H9 (cell line): ENCODE measurements at places on chromosomes 3 and 15.

DNA sequence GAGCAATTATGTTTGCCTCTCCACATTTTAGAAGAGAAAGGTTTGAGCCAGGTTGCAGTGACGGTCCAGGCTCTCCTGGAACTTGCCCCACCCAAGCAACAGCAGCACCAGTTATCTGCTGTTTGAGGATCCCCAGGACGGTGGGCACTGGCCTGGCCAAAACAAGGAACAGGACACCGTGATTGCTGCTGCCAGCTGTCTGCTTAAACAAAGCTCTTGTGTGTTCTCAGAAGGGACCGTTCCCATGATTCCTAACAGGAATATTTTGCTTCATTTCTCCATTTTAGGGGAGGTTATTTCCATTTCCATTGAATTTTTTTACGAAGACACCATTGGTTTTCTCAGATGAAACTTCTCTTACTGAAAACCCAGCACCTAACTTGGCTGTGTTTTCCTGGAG, 66.4 kb upstream of the RPL35A start:
- DNase-seq, result no peak

DNA sequence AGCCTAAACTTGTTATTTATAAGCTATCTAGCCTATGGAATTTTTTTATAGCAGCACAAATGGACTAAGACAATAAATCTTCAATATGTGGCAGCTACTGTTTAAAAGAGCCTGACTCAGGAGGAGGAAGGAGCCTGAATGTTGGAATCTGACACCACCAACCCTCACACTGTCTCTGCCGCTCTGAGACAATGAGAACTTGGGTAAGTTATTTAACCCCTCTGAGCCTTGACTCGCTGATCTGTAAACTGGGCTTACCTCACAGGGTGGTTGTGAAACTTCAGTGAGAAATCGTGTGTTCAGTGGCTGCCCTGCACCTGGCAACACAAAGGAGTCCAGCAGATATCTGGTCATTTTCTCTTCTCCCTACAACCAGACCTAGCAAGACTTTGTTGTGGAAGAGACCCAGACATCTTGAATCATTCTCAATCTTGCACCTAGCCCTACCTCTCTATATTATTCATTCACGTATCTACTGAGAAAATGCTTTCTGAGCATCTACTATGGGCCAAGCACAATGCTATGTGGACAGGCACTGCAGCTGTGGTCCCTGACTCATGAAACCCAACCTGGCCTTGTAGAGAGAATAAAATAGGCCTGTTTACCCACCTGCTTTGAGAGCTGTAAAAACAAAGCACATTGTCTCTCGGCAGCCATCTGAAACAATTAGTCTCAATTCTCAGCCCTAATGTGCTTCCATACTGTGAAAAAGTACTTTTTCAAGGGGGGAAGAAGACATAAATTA, 81.9 kb upstream of the SLC25A36 start:
- no peak for DNase-seq

- DNase-seq, result no peak
These were observed 6.0 kb downstream of the CTSH start for GRCh38 chr15:78938658-78939488.

DNA sequence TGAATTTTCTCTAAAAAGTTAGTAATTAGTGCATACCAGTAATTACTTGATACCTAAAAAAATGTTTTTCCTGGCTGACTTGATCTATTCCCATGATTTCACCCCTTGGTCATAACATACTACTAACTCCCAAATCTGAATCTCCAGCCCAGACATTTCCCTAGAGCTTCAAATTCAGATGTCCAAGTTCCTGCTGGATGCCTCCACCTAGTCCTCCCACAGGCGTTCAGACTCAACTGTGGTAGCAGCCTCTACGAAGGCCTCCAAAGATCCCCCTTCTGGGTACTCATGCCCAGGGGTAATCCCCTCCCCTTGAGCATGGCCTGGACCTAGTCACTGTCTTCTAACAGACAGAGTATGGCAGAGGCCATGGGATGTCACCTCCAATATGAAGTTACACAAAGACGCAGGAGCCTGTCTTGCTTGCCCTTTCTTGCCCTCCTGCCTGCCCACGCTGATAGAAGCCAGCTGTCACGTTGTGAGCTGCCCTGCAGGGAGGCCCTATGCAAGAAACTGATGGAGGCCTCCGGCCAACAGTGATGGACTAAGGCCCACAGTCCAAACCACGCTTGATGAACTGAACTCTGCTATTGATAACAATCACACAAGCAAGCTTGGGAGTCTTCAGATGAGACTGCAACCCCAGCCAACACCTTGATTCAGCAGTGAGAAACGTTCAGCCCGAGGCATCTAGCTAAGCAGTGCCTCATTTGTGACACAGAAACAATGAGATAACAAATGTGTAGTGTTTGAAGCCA, 8.6 kb upstream of the FBN1 start:
- no peak for DNase-seq

GRCh38 chr3:172624999-172625398, 85.9 kb downstream of the NCEH1 start:
- no peak for DNase-seq

GRCh38 chr3:136332776-136333175, 82.6 kb downstream of the PCCB start:
- DNase-seq, result no peak

DNA sequence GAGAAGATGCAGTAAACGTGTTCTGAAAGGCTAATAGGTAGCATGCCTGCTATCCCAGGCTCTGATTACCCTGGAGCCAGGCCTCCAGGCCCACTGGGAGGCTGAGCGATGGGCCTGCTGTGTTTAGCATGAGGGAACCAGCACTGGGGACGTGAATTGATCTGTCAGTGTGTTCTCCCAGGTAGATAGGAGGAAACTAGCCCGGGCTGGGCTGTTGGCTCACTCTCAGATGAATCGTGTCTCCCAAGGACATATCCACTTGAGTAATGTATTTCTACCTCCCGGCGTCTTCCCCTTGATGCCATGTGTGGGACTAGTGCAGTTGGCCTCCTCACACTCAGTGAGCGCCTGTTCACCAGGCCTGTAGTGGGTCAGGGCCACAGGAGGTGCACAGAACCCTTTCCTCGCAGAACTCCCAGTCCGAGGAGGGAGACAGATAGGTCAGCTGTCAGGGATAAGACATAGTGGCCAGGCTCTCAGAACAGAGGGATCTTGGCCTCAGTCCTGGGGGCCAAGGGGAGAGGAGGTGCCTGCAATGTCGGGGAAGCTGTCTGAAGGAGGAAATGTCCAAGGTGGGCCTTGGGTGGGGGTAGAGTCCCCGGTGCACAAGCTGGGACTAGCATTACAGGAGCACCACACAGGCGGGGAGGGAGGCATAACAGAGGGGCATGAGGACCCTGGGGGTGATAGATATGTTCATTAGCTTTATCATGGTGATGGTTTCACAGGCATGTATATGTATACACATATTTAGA, 111.7 kb downstream of the DNAJB8 start:
- DNase-seq, result no peak

DNA sequence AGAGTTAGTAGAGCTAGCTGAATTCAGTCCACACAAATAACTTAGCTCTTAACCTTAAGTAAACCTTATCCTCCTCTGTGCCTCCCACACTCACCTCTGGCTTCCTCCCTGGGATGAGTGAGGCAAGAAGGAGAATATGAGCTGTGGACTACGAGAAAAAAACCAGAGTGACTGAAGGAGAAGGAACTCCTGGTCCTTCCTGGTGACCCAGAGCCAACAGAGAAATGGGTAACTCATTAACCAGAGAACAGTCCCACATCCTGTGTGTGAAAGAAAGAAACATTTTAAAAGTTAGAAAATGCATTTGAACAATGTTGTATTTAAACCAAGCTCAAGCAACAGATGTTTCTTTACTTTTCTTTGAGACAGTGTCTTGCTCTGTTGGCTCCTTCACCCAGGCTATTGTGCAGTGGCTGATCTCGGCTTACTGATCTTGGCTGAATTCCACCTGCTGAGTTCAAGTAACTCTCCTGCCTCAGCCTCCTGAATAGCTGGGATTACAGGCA, 27.5 kb upstream of the FAM81A start:
- no peak for DNase-seq

- DNase-seq, result no peak
These were observed 233.6 kb downstream of the WDR72 start for GRCh38 chr15:53525894-53526293.

- DNase-seq, result no peak
These were observed 25.7 kb downstream of the SPATA12 start for GRCh38 chr3:57086201-57086600.

- no peak for DNase-seq
These were observed at the start of gene UROC1 for GRCh38 chr3:126517291-126517951. Gene UROC1, minus strand, starts transcription at chr3:126517773. Its CDS starts 54 bp downstream, at chr3:126517719.

DNA sequence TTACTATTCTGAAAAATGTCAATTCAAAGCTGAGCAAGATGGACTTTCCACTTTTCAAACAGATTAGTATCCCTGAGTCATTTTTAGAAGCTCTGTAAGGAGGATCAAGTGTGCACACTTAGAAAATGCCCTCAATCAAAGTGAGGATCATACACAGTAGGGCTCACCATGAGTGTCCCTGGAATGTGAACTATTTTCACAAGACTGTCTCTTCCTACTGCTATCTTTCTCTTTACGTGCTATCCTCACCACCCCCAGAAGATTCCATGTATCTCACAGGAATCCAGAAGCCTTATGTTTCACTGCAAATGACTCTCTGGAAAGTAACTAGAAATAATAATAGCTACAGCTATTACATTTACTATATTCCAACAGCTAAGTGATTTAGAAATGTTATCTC, 349.9 kb upstream of the TGFBR2 start:
- no peak for DNase-seq

- DNase-seq, result no peak
These were observed 408.4 kb downstream of the PLOD2 start for GRCh38 chr3:145752576-145752975.

GRCh38 chr3:27452368-27453090, 31.7 kb downstream of the SLC4A7 start:
- no peak for DNase-seq

DNA sequence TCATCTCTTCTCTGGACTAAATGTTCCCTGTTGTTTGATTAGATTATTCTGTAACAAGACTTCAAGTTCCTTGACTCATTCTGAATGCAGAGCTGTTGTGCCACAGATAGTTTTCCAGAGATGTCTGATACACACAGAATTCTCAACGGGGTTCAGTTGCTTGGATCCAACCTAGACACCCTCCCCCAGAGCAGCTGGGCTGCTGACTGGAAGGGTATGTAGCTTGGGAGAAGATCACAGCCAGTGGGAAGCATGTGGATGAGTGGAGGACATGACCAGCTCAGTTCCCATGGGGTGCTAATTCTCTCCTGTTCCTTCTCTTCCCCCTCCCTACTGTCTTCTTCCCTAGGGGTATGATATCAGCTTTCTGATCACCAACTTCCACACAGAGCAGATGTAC, 6.6 kb upstream of the TTLL3 start:
- DNase-seq, result no peak

GRCh38 chr3:38588995-38589937, 60.2 kb downstream of the SCN5A start:
- DNase-seq, result peak; percentile 23

GRCh38 chr15:33044598-33044997, 149.9 kb downstream of the FMN1 start:
- DNase-seq, result no peak

GRCh38 chr3:63333815-63334214, 55.7 kb downstream of the SYNPR start:
- no peak for DNase-seq

DNA sequence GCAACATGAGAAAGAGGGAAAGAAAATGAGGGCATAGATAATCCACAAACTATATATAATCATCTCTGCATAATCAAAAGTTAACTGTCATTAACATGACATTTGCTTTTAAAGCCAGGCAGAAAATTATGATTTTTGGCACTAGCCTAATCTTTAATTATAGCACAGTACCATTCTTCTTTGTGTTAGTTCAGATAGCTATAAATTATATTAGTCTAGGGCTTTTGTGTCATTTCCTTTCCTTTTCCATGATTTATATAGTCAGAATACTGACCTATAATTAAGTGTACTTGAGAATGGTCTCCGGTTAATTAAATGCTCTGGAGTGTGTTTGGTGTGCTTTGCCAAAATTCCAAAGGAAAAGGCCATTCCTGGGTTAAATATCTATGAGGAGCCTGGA, 441.9 kb upstream of the THRB start:
- no peak for DNase-seq

DNA sequence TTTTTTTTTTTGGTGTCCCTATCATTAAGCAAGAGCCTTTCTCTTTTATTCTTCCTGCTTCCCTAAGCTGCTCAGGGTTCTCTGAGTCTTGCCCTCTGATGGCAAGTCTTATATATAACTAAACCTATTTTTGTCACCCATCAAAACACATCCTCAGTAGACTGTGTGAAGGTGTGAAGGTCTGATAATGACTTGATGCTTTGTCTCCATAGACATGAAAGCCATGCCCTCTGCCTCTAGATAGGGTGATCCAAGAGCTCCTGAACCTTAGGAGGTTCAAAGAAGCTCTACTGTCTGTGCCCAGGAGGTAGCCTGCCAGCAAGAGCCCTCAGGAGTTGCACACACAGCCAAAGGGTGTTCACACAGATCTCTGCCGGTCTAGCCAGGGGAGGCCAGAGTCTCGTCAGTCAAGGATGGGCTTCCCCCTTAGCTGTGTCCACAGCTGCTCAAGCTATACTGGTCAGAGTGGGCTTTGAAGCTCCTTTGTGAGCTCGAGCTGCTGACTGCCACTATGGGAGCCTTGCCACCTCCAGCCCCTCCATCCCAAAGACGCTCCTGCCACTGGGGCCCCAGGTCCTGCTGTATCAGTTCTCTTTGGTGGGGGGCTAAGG, 13.1 kb upstream of the SNX22 start:
- DNase-seq, result no peak

DNA sequence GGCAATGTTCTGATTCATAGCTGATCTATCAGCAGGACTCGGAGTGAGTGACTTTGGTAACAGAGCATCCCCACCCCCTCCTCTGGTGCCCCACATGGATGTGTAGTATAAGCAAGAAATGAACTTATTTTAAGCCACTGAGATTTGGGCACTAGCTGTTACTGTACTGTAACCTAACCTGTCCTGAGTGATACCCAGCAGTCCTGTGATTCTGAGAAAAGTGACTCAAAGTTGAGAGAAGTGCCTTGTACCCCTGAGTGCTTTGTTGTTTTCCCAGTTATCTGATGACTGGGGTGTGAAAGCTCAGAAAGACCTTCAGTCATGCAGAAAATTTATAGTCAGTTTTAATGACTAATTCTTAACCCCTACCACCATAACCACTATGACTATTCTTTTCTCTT, 439.9 kb upstream of the RBMS3 start:
- DNase-seq, result no peak

DNA sequence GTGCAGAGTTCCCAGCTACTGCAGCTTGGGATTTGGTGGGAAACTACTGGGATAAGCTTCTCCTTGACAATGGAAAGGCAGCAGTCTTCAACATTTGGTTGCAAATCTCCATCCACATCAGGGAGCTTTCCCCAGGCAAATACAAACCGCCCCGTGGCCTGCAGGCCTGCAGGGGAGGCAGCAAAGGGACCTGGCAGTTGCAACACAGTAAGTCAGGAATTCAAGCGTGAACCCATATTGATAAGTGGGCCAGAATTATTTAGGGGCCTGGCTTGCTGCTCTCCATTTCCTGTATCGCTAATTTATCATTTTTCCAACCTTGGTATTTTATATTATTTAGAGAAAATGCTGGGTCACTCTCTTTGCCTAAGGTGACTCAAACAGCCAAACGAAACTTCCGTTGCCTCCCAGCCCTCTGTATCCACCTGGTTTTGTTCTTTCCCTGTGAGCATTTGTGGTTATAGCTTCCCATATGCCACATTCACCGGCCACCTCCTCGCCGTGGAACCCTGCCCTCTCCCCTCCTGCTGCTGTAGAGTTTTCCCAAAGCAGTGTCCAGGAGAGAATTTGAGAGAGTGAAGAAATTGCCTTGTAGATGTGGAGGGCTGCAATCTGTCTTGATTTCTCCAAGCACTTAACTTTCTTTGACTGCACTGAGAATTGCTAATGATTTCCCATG, 34.8 kb downstream of the B3GALNT1 start:
- no peak for DNase-seq

GRCh38 chr15:25712192-25712960, 150.8 kb downstream of the ATP10A start:
- DNase-seq, result no peak
